Muscle of leg (tissue), 16 donors: ENCODE measurements at places on chromosomes 7 and 10.

- DNase-seq, result no peak
Measured at GRCh38 chr10:104880624-104881398, 239.7 kb downstream of the SORCS3 start.

- peak; percentile 11 for DNase-seq
Measured at GRCh38 chr7:135862586-135863340, 114.2 kb upstream of the FAM180A start.

- peak; percentile 67 for DNase-seq
Measured at GRCh38 chr10:59018977-59019376, 157.5 kb upstream of the PHYHIPL start.

DNA sequence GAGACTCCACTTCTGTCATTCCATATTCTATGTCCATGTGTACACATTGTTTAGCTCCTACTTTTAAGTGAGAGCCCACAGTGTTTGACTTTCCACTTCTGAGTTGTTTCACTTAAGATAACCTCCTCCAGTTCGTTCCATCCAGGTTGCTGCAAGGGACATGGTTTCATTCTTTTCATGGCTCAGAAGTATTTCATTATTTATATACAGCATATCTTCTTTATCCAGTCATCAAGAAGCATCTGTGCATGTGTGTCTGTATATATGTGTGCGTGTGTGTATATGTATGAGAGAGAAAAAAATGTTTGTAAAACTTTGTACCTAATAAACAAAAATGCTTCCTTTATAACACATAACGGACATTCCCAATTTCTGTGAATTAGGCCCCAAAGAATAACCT is 6.2 kb downstream of the SEC61A2 start:
- no peak for DNase-seq

GRCh38 chr7:15042285-15043065 is 139.9 kb upstream of the DGKB start:
- no peak for DNase-seq

DNA sequence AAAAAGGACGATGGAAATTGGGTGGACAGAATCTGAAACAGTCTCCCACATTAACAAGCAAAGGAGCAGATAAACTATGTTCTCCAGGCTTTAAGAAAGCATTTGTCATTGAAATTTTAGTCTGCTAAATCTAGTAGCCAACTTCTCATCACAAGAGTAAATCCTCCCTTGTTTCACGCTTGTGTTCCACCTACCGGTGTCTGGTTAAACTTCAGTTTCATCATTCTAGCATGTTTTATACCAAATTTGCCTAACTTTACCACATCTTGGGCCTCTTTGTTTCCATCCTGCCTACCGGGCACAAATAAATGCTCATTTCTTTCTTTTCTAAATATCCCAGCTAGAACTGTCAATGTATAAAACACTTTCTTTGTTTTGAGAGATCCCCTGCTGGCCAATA is 5.8 kb downstream of the LIPA start:
- DNase-seq, result no peak

GRCh38 chr7:674454-675410 is 51.8 kb upstream of the DNAAF5 start:
- DNase-seq, result peak; percentile 25

DNA sequence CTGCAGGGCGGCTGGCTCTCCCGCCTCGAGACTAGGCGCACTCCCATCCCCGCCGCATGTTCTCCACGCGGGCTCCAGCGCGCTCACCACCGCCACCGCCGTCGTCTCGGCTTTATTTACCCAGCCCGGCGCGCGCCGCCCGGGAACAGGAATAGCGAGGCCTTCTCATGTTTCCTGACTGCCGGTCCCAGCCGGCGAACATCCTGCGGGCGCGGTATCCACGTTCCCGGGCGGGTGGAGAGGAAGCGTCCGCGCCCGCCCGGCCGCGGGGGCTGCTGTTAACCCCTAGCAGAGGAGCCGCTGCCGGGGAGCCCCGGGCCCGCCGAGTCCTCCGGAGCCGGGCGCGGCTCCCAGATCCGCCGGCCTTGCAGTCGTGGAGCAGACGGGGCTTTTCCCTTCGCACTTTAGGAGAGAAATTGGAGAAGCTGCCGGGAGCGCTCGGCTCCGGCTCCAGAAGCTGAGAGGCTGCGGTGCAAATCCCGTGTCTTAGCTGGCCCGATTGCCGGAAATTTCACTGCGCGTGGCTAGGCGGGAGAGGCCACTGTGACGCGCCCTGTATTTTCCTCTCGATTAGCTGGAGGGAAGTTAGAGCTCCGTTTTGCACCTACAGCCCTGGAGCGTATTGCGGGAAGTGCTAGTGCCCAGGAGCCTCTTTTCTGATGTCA is at the start of gene MKX:
MKX (minus strand) TSS at position 88 of the 665 bp plus-strand sequence. CDS start 2,404 bp downstream, outside the sequence.
- peak; percentile 87 for DNase-seq

GRCh38 chr10:36391405-36391804 is 734.0 kb upstream of the ANKRD30A start:
- DNase-seq, result peak; percentile 15

GRCh38 chr10:613271-614138 is 76.0 kb downstream of the DIP2C start:
- peak; percentile 78 for DNase-seq

DNA sequence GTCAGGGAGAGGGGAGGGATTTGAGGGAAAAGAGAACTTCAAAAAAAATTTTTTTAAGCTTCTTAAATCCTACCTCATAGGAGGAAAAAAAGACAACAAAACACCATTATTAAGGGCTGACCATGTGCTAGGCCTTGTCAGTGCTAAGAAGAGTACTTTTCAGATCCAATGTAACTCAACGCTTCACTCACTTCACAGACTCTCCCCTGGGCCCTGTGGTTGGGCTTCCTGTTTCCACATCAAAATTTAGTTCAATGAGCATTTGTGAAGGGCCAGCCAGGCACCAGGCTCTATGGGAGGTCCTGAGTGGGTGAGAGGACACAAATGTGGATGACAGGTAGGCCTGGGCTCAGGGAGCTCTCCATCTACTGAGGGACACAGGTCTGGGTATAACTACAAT is 249.8 kb downstream of the PTEN start:
- peak; percentile 39 for DNase-seq

DNA sequence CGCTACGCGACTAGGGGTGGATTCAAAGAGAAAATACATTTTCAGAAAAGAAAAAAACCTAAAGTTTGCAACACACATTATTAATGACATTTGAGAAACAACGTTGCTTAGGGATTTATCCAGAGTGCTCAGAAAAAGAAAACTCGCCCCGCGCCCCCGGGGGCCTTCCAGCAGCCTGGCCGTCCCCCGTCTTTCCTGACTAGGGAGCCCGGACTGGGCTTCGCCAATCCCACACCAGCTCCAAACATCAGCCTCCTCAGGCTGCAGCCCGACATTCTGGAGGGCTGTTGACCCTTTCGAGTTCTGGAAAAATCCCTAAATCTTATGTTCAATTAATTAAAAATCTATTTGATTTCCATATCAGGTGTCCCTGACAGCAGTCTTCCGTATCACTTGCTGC is 48.6 kb downstream of the CLEC2L start:
- no peak for DNase-seq

DNA sequence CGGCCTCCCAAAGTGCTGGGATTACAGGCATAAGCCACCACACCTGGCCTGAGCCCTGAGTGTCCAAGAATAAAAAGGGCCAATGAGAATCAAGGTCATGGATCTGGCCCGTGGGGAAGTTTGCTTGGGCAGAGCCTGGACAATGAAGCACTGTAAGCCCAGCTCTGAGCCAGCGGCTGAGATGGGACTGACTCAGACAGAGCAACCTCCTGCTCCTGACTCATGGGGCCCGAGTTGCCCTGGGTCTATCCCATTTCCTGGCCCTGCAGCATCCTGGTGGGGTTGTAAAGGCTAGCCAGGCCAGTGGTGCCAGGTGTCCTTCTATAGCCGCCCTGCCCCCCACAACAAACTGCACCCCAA is 5.2 kb upstream of the MYH16 start:
- no peak for DNase-seq

GRCh38 chr7:84025332-84025927 is 169.2 kb downstream of the SEMA3A start:
- peak; percentile 96 for DNase-seq

DNA sequence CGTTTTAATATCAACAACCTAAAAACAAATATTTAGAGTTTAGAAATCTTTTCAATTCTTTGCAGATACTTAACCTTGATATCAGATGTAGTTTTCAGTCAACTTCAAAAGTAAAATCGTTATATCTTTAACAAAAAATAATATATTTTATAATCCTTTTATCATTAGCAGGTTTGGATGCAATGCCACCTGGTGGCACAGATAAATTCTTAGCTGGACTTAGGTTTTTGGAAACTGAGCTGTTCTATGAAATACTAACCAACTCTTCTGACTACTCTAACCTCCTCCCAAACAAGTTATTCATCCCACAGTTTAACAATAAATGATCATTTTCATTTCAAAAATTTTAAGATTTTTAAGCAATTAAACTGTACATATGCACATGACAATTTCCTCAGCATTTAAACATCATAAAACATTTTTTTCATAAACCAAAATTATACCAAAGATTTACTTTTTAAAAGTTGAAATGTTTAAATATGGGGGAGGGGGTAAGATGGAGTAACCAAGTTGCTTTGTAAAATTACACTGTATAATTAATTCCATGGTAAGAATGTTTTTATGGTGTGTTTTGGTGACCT is 56.9 kb downstream of the HIBADH start:
- DNase-seq, result peak; percentile 32

- DNase-seq, result peak; percentile 88
Measured at GRCh38 chr7:159210581-159211235, 66.0 kb upstream of the VIPR2 start.

GRCh38 chr10:7033031-7033430 is 377.8 kb downstream of the SFMBT2 start:
- DNase-seq, result no peak
